ENCODE measurements at places on chromosomes 7 and 10.

- DNase-seq, result no peak
Measured at GRCh38 chr10:77490534-77491314, 146.9 kb downstream of the KCNMA1 start.

DNA sequence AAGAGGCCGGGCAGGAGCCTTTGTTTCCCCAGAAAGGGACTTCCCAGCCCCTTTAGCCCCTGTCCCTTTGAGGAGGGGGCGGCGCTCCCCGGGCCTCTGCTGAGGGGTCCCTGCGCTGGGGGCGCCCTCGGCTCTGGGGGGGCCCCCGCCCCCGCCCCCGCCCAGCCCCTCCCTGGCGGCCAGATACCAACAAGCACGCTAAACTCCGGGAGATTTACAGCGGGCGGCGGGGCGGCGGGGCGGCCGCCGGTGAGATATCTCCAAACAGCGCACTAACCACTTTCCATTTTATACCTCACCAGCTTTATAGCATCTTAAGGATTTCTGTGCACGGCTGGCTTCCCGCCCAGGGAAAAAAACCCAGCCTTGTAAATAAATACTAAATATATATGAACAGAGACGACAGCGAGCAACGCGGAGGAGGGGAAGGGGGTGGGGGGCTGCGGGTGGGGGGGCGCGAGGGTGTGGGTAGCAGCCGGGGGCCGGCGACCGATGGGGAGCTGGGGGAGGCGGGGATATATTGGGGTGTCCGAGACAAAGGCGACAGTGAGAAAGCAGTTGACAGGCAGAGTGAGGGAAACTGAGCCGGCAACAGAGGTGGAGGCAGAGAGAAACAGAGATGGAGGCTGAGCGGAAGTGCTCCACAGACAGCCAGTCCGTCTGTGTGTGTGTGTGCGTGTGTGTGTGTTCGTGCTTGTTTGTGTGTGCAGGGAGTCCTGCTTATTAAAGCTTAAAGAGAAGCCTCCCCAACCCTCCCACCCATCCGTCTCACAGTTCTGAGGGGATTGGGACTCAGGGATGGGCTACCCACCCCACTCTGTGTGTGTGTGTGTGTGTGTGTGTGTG lies 85.8 kb downstream of the HIF1AN start:
- DNase-seq, result no peak

DNA sequence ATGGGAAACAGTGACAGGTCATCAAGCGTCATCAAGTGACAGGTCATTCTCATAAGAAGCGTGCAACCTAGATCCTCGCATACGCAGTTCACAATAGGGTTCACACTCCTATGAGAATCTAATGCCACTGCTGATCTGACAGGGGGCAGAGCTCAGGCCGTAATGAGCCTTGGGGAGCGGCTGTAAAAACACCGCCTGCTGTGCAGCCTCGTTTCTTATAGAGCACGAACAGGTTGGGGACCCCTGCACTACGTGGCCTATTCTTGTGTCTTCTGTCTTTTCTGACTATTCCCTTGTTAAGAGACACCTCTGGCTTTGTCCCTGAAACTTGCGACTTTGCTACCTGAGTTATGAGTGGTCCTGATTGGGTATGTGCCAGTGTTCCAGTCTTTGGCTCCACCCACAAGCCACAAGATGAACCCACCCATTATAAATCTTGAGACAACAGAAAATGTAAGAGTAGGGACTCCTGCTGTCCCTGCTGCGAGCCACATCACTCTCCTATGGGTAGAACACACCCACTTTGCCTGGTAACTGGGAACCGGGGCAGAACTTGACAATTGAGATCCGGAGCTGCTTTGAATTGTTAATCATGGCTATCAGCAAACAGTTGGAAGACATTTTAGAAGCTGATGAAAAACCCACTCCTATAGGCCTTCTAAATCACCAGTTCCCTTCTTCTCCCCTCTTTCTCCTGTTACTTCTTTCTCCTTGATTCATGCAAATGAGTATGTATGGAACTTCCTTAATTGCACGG lies 55.8 kb upstream of the EXOC4 start:
- DNase-seq, result no peak

- no peak for DNase-seq
Measured at GRCh38 chr7:139635526-139636302, 112.2 kb downstream of the CLEC2L start.

DNA sequence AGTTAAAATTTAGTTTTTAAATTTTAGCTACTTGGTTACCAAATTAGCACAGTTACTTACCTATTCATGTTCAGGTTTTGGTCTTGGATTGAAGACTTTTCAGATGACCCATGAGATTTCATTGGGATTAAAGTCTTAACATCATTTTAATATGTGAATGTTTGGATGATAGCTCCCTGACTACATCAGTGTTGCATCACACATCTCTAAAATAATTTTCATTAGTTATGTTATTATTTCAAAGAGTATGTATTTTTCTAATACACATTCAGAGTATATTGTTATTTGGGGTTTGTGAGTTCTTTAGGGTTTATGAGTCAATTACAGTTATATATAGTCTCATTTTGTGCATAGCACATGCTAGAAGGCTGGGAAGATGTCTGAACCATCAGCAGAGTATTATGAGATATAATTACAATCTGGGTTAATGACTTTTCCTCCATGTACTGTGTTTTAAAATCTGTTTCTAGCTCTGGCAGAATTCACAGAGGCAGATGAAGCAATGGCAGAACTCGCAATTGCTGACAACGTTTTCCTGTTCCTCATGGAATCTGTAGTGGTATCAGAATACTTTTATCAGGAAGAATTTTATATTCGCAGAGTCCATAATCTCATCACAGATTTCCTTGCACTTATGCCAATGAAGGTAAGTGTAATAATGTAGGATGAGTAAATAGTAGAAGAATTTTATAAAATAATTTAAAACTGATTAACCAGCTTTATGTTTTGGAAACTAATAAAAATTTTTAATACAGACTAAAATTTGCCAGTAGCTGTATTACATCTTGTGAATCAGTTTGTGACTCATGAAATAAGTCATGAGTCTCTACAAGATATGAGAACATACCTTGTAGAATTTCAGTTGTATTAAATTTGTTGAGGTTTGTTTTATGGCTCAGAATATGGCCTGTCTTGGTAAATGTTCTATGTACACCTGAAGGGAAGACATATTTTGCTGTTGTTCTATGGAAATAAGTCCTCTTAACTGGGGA lies 26.9 kb downstream of the NUP205 start:
- DNase-seq, result no peak

DNA sequence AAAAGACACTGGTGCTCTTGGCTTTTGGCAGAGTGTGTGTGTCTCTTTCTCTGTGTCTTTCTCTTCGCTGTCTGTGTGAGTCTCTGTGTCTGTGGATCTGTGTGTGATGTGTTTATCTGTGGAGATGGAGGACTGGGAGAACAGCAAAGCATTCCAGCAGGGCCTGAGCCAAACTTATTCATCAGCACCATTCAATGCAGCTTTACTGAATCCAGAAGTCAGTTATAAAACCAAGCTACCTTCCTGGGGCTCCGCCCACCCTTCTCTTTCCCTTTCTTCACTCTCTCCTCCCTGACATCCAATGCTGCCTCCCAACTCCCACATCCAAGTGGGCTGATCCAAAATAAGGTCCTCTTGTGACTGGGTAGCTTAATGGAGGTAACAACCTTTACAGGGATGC lies 3.9 kb downstream of the SGMS1 start:
- DNase-seq, result no peak

DNA sequence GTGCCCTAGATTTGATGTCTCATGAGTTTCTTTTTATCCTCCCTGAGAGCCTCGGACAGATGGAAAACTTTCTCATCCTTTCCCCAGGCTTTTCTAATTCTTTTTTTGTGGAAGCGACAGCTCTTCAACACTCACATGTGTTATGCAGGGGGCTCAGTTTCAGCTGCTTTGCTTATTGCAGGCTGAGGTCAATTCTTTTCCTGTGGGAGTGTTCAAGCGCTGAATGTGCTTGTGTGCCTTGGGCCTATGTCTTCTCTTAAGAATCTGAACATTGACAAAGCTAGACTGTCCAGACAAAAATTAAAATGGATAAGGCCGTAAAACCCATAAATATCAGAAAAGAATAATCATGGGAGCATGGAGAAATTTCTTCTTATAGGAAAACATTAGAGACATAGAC lies 125.2 kb upstream of the STEAP4 start:
- no peak for DNase-seq

GRCh38 chr7:151782598-151783448 lies 94.1 kb downstream of the PRKAG2 start:
- no peak for DNase-seq

GRCh38 chr7:131288450-131288849 lies 39.2 kb upstream of the MKLN1 start:
- no peak for DNase-seq

DNA sequence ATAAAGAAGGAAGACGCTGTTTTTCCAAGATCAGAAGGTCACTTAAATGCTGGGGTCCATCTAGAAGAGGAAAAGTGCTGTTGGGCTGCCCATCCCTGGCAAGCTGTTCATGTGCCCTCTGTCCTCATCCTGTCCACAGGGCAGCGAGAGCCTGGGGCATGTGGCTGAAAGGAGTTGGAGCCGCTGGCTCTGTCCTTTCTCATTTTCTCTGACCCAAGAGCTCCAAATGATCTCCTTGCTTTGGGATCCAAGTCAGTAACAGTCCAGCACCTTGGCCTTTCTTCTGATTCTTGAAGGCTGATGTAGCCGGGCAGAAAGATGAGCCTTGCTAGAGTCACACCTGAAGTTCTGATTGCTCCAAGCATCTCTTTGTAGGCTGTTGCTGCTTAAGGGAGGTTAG lies 44.4 kb downstream of the SPDYE5 start:
- no peak for DNase-seq

- no peak for DNase-seq
Measured at GRCh38 chr10:77531441-77532001, 106.1 kb downstream of the KCNMA1 start.

GRCh38 chr10:54985732-54986131 lies 184.7 kb upstream of the PCDH15 start:
- DNase-seq, result peak; percentile 6

DNA sequence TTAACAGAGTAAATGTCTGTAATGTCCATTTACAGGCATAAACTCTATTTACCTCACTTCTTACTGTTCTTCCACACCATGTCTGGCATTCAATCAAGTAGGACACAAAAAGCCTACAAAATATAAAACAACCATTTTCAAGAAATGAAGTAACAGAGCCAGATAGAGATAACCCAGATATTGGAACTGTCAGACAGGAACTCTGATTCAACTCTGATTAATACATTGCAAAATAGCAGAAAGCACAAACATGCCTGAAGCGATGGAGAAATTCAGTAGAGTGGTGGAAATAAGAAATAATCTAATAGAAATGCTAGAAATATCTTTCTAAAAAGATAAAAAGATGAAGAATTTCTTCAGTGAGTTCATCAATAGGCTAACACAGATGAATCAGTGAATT lies 964.4 kb downstream of the PCDH15 start:
- DNase-seq, result no peak

- DNase-seq, result no peak
Measured at GRCh38 chr10:988667-989545, 672 bp downstream of the GTPBP4 start.

- no peak for DNase-seq
Measured at GRCh38 chr7:34501156-34501555, 156.9 kb upstream of the NPSR1 start.

DNA sequence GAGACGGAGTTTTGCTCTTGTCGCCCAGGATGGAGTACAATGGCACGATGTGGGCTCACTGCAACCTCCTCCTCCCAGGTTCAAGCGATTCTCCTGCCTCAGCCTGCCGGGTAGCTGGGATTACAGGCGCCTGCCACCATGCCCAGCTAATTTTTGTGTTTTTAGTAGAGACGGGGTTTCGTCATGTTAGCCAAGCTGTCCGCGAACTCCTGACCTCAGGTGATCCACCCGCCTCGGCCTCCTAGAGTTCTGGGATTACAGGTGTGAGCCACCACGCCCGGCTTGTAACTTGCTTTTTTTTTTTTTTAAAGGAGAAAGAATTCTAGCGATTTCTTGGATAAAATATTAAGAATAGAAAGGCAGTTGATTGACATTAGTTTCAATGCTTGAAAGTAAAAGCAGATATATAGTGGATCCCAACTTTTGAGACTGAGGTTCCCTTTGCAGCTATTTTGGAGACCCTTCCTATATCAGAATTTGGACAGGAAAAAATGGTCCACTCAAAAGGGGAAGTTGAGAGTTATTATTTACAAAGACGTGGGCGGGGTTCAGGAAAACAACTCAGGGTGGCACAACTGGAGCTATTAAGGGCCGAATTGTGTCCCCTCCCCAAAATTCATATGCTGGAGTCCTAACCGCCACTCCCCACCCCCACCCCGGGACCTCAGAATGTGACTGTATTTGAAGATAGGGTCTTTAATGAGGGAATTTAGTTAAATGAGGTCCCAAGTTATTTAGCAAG lies 1.3 kb upstream of the ERCC6 start:
- DNase-seq, result no peak

DNA sequence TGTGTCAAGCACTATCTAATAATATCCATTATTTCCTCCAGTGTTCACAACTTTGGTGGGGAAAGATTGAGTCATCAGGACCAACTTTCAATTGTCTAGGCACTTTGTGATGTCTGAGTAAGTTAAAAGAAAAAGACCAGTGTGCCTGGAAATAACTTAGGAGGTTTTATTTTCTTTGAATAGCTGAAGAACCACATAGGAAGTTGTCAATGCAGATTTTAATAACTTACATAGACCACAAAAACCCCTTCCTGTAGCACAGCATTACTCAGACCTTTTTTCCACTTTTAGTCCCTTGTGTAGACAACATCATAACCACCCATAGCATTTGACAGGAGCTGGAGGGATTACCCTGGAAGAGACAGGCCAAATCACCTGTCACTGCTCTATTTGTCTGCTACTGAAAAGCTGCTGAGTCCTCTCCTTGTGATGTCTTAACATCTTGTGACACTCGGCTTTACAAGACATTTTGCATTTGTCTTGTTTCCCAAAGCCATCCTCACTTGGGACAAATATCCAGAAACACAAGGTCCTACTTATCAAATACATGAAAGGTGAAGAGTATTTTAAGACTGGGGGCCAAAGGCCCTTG lies 241.5 kb upstream of the PTER start:
- DNase-seq, result no peak

DNA sequence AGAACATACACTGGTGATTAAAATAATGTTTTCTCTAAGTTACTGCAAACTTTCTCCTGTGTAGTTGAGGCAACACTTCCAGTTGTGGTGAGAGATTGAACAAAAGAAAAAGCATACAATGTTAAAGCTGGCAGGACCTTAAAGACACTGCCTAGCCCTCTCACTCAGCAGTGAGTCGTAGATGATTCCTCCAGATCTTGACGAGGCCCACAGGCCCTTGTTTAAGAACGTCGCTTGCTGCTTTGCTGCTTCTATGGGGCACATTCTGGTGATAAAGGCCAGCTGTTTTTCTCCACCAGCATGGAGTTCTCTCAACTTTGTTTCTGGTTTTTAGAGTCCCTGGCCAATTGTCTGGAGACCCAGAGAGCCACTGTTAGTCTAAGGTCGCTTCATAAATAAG lies 2.8 kb upstream of the DENND11 start:
- no peak for DNase-seq

All from COR-L47 (cell line).